NCI-H460 (cell line): ENCODE measurements at places on chromosomes 5 and 9.

- no peak for DNase-seq
These were observed 68.4 kb upstream of the IZUMO3 start for GRCh38 chr9:24614070-24614469.

DNA sequence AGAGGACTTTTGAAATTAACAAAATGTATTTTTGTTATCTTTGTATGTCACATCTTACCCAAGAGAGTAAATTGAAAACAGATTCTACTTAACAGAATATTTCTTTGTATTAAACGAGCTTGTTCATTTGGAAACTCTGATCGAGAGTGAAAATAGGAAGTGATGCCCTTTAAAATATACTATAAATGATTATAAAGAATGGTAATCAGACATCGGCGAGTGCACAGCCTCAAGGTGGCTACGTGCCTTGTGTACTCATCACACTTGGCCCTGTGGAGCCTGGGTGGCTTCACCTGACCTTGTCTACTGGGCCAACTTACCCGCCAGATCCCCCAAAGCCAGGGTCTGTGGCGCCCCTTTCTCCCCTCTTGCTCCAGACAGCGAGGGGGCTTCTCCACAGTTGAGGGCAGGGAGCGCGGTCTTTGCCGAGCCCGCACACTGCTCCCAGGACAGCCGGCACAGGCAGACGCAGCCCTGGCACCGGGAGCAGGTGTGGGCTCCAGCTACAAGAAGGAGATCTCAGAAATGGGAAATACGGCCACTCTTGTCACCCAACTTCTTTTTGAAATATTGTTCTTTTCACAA lies 243.2 kb downstream of the CEMIP2 start:
- no peak for DNase-seq

DNA sequence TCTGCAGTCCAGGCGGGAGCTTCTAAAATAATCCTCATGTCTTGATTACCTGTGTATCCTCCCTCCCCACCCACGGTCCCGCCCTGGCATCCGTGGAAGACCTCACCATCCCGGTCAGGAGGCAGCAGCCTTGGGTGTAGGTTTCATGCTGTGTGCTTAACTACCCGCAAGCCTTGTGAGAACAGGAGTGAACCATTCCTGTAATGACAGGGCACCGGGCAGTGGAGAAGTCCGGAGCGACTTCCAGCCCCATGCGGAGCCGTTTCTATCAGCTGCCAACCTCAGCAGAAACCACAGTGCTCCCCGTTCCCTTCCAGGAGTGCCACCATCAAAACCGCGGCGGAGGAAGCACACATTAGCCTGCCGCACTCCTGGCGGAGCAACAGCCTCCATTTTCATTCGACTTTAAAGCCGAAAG lies 123.5 kb upstream of the LMX1B start:
- no peak for DNase-seq

GRCh38 chr9:108156270-108156998 lies 666.9 kb upstream of the KLF4 start:
- peak; percentile 33 for DNase-seq

GRCh38 chr9:74447451-74448193 lies 49.5 kb upstream of the RORB start:
- no peak for DNase-seq

GRCh38 chr9:111613436-111614040 lies 14.1 kb upstream of the PTGR1 start:
- DNase-seq, result no peak

GRCh38 chr9:112555101-112555643 lies 68.5 kb downstream of the KIAA1958 start:
- DNase-seq, result no peak

GRCh38 chr9:2623288-2624050 lies 1.9 kb downstream of the VLDLR start:
- no peak for DNase-seq

GRCh38 chr9:127215268-127216209 lies 49.0 kb upstream of the GARNL3 start:
- no peak for DNase-seq

GRCh38 chr5:177555228-177555627 lies 865 bp upstream of the FAM193B start:
- DNase-seq, result no peak

DNA sequence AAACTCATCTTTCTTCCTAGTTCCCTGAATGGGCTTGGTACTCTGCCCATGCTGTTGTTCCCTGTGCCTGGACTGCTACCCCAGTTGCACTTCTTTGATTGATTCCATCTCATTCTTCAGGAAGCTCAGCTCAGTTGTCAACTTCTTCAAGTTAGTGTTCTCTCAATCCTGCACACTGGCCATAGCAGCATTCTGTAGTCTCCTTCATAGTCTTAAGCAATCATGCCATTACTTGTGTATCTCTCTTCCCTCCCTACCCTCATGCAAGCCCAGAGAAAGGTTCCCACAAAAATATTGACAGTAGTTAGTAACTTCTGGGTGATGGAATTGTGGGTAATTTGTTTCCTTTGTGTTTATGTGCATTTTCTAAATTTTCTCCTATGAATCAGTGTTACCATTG lies 5.5 kb downstream of the KDM4C start:
- DNase-seq, result no peak

DNA sequence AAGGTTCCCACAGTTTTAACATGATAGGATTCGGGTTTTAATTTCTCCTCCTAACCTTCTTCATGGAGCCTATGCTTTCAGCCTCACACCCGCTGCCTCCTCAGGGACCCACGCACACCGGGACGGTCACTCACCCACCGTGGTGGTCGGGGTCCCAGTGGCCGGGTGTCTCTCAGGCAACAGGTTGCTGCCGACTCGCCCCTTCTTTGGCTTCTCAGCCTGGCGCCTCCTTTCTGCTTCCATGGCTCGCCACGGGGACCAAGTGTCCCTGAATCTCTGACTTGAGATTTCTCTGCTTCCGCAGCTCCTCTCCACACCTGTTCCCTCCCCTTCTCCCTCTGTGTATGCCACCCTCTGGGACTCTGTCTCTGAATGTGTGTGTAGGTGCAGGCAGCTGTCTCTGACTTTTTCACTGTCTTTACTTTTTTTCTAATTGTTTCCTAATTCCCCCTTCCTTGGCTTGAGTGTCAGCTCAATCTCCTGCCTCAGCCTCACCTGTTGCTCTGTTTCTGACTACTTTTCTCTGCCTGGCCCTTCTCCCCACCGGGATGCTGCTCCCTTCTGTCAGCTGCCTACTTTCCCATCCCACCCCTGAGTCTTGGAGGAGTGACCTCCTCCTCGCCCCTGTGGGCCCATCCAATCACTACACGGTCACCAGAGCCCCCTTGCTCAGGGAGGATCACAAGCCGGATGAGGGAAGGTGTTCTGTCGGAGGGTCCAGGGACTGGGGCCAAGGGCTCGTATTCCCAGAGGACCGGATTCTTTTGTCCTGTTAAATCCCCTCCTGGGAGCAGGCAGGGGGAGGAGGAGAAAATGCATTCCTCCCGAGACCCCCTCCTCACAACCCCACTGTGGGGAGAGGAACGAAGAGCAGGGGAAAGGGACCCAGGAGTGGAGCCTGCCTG lies at the start of gene PROP1:
TSS of gene PROP1 (minus strand) at position 552 of the 905 bp plus-strand sequence. CDS start at position 243, 309 bp downstream.
- no peak for DNase-seq

DNA sequence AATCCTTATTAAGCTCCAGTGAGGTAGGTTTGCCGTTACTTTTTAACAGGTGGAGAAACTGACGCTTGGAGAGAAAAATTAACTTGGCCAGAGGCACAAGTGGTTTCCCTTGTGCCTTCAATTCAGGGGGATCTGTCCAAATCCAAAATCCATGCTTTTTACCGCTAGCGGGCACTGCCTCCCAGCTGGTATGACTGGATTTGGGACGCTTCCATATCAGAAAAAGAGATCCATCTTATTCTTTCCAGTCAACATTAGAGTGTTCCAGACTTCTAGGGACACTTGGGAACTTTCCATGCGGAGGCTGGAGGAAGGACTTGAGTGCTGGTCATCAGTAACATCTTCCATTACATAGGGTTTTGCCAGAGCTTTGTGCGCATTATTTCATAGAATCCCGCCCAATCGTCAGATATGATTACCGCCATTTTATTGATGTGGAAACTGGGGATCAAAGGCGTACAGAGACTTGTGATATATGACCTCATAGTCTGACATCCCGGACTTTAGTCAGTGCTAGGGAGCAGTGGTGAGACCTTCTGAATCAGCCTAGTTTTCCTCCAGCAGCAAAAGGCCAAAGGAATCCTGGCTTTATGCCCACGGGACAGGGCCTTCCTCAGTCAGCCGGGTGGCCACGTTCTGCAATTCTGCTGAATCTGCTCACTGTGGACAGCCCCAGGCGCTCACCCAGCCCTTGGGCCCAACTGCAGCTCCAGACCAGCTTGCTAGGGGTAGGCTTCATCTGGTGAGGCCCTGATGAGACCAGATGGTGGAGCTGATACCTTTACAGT lies 1.1 kb upstream of the GNPDA1 start:
- DNase-seq, result no peak

GRCh38 chr9:135320331-135320730 lies 159.3 kb upstream of the PPP1R26 start:
- DNase-seq, result no peak

DNA sequence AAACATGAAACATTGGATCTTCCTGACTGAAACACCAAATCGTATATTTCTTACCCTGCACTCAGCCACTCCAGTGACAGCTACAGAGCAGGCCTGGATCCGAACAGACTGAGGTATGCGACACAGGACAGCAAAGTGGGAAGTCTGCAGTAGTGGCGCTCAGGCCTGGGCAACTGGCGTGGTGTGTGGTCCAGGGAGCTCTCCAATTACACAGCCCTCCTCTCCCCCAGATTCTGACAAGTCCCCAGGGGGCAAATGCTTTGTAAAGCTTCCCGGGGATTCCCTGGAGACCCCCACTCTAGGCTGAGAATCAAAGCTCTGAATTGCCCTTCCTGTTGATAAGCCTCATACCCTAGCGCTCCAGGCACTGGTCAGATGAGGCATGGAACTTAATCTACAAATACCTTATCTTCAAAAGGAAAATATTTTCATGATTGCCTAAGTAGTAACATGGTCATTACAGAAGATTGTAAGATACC lies 104.8 kb upstream of the ERCC6L2 start:
- no peak for DNase-seq
